ENCODE measurements at places on chromosomes 3 and 15.

DNA sequence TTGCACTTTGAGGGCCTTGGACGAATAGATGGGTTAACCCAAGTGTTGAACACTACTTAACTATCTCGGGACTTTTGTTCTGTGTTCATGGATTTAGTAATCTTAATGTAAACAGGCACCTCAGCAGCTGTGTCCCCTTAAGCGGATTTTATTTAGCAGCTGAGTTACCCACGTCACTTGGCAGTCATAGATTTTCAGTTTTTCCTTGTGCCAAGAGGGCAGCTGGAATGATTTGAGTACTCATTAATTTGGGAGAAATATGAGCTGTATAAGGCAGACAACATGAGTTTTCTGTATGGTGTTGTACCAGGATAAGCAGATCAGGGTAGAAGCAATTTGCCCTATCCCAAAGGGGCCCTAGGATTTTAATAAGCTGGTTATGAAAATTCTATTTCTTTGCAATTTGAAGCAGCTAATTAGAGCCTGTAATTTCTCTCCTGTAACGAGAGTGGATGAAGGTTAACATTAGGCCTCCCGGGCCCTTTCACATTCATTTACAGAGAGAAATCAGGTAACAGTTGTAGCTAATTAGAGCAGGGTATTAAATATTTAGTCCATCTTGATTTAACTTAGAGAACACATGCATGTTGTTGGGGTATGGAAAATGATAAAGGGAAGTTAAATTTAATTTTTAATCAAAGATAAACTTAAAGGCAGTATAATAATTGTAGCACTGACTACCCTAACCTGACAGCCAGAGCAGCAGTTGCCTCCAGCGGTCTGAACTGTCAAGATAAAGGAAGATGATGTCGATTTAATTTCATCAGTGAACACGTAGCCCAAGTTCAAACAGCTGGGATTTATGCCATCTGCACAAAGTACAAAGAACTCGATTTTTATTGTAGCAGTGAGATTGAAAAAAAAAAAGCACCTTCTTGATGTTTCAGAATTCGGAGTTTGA lies 194.5 kb downstream of the LRTM1 start:
- no peaks in the 10 kb centered on the region for H3K27me3 ChIP-seq
- no peaks in the 10 kb centered on the region for H3K4me1 ChIP-seq
- DNase-seq = no peak
- H3K4me3 ChIP-seq = no peak overlapping the region
- no peaks in the 10 kb centered on the region for H3K36me3 ChIP-seq

GRCh38 chr15:93557696-93558095 lies 468.7 kb upstream of the RGMA start:
- H3K27me3 ChIP-seq = no peaks in the 10 kb centered on the region
- no peaks in the 10 kb centered on the region for H3K36me3 ChIP-seq
- no peaks in the 10 kb centered on the region for H3K4me1 ChIP-seq
- no peak for DNase-seq
- H3K27ac ChIP-seq = no peak overlapping the region

DNA sequence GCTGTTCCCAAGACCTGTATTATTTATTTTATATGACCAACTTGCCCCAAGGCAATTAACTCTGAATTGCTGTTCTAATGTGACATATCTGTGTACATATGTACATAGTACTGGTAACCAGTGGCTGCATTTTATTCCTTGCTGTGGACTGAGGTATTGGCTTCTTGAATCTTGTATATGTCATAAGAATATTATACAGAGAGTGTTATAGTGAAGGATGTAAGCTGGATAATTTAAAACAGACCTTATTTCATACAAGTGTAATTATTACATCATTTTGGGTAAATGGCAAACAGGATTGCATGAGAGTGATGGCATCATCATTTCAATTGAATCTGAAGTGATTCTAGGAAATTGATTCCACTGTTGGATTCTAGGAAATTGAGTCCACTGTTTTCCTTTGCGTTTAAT lies 32.9 kb downstream of the B3GALNT1 start:
- no peaks in the 10 kb centered on the region for H3K36me3 ChIP-seq
- H3K27me3 ChIP-seq = no peaks in the 10 kb centered on the region
- H3K4me3 ChIP-seq = no peak overlapping the region
- DNase-seq = no peak

DNA sequence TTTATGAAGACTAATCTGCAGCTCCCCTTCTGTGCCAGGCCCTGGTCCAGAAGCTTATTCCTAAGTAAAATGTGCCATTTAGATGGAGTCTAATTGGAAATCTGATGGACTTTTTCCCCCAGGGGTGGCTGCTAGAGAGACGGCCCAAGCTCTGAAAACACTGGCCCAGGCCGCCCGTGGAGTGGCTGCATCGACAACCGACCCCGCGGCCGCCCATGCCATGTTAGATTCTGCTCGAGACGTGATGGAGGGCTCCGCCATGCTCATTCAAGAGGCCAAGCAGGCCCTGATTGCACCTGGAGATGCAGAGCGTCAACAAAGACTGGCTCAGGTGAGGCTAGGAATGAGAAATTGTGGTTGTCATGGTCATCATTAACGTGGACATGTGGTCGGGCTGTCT lies 305.8 kb upstream of the TPM1 start:
- no peaks in the 10 kb centered on the region for H3K36me3 ChIP-seq
- DNase-seq = no peak
- H3K4me3 ChIP-seq = no peak overlapping the region
- H3K27me3 ChIP-seq = no peaks in the 10 kb centered on the region

DNA sequence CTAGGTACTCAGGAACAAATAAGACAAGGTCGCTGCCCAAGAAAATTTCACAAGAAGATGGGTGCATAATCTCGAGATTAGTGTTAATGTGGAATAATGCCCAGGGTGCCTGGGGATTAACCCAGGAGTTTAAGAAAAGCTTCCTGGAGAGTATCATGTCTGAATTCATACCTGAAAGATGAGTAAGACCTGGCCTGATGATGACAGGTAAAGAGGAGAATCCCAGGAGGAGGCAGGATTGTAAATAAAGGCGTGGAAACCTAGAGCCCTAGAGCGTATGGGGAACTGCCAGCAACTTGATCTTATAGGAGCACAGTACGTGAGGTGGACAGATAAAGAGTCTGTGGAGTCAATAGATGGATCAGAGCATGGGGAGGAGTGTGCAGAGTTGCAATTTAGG lies 43.0 kb downstream of the ARRDC4 start:
- DNase-seq = no peak
- no peaks in the 10 kb centered on the region for H3K27me3 ChIP-seq
- H3K4me1 ChIP-seq = no peaks in the 10 kb centered on the region
- no peaks in the 10 kb centered on the region for H3K36me3 ChIP-seq
- no peak overlapping the region for H3K4me3 ChIP-seq

DNA sequence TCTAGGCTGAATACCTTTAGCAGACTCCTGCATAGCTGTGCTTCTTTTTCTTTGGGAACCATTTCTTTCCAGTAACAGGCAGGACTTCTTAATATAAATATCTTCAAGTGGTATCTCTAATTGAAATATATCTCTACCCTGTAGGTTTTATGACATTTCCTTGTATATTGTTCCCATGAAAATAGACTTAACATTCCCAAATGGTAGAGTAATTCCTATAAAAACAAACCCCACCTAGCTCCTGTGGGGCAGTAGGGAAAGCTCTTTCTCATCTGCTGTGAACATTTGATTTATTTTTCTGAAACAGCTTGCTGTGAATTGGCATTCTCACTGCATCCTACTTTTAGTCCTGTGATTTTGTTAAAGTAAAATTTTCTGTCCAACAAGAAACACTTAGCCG lies 20.8 kb downstream of the SELENOT start:
- no peaks in the 10 kb centered on the region for H3K27me3 ChIP-seq
- H3K36me3 ChIP-seq = peaks cover 41% of the 10 kb centered on the region
- H3K4me1 ChIP-seq = peaks cover 8% of the 10 kb centered on the region

GRCh38 chr3:33732394-33732793 lies 14.3 kb upstream of the CLASP2 start:
- H3K27me3 ChIP-seq = no peaks in the 10 kb centered on the region
- no peaks in the 10 kb centered on the region for H3K36me3 ChIP-seq
- H3K4me3 ChIP-seq = no peak overlapping the region

- no peaks in the 10 kb centered on the region for H3K27me3 ChIP-seq
- no peaks in the 10 kb centered on the region for H3K36me3 ChIP-seq
- no peak for DNase-seq
- no peaks in the 10 kb centered on the region for H3K4me1 ChIP-seq
- H3K4me3 ChIP-seq = no peak overlapping the region
- H3K27ac ChIP-seq = no peak overlapping the region
These were observed 30.9 kb downstream of the IL20RB start for GRCh38 chr3:136988651-136989050.

GRCh38 chr3:56458496-56459103 lies 9.7 kb downstream of the ERC2 start:
- H3K27me3 ChIP-seq = peaks cover 4% of the 10 kb centered on the region
- DNase-seq = no peak
- H3K4me1 ChIP-seq = no peaks in the 10 kb centered on the region
- no peaks in the 10 kb centered on the region for H3K36me3 ChIP-seq

- H3K4me1 ChIP-seq = no peaks in the 10 kb centered on the region
- no peak for DNase-seq
- no peak overlapping the region for H3K4me3 ChIP-seq
- H3K27me3 ChIP-seq = no peaks in the 10 kb centered on the region
- no peak overlapping the region for H3K27ac ChIP-seq
These were observed 61.0 kb downstream of the ZBBX start for GRCh38 chr3:167318996-167319615.

Data from effector memory CD4-positive, alpha-beta T cell (primary cell).